ENCODE measurements at places on chromosomes 3 and 15.
A peak's percentile ranks its signal among the peaks of the same experiment; 100 is the strongest.

- no peak for DNase-seq
Observed at GRCh38 chr3:86790884-86791549, 199.9 kb downstream of the VGLL3 start.

GRCh38 chr3:41362638-41363559, 163.6 kb downstream of the CTNNB1 start:
- DNase-seq, result no peak

- peak; percentile 20 for DNase-seq
Observed at GRCh38 chr3:41199866-41200668, 762 bp downstream of the CTNNB1 start.

GRCh38 chr15:90686435-90687218, 30.5 kb upstream of the BLM start:
- peak; percentile 40 for DNase-seq

DNA sequence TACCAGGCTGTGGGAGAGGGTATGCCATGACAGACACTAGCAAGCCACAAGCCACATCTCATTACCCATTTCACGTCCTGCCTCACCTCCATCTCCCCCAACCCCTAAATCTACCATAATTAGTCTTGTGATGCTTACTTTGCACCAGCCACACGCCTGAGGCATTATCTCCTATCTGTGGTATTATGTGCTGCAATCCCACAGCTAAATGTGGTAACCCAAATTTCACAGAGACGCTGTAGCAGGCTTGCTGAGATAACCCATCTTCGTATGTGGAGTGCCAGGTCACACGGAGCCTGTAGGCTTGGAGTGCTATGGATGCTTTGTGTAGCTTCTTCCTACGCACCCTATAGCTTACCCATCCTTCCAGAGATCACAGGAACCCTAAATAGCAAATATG, 256.7 kb upstream of the KCNH8 start:
- DNase-seq, result peak; percentile 10

GRCh38 chr3:196691386-196691785, 20.7 kb downstream of the CEP19 start:
- DNase-seq, result no peak

GRCh38 chr3:186825294-186825821, 17.2 kb upstream of the ADIPOQ start:
- peak; percentile 75 for DNase-seq

DNA sequence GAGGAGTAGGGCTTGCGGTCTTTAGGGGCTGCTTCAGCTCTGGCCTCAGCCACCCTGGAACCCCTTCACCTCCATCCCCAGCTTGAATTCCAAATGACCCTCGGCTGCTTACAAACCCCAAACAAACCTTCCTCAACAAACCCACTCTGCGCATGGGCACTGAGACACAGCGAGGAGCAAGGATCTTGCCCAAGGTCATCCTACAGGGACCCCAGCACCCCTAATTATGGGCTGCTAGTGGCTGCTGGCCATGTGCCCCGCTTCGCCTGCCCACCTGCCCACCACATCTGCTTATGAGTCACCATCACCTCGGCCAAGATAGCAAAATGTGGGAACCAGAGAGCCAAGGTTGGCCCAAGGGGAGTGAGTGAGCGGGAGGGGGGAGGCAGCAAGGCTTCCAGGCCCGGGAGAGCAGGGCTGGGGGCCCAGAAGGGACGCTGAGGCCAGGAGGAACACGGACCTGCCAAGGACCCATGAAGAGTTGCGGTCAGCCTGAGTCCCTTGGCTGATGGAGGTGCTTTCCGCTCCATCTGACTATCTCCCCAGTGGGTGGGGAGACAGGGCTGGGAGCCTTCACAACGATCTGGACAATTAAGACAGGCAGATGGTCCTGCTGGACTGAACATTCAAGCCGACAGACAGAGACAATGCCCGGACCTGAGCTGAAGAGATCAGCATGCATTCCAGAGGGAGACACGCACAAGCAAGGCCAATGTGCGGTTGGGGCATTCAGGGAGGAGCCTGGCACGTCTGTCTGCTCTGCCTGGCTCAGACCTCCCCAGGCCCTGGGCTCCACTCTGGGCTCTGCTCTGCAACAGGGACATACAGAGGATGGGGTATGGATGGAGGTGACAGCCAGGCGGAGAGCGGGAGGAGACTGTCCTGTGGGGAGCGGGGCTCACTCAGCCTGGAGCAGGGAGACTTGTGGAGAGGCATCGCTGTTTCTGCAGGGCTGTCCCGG, 10.8 kb upstream of the GRIP2 start:
- no peak for DNase-seq

- no peak for DNase-seq
Observed at GRCh38 chr15:60616147-60616546, 137.2 kb upstream of the ICE2 start.

DNA sequence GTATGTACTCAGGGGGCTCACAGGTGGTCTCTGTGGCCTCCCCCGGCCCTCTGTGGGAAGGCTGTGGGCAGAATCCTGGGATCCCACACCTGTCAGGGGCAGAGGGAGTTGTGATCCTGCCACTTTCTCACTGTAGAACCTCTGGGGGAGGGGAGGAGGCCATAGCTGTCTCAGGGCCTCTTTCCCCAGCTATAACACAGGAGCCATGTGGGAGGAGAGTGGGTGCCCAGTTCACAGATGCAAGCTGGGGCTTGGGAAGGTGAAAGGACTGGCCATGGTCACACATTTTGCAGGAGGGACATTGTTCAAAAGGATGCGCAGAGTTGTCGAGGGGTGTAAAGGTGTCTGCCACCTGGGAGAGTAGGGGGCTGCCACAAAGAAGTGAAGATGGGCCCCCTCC, 11.7 kb downstream of the MAPKAPK3 start:
- no peak for DNase-seq

DNA sequence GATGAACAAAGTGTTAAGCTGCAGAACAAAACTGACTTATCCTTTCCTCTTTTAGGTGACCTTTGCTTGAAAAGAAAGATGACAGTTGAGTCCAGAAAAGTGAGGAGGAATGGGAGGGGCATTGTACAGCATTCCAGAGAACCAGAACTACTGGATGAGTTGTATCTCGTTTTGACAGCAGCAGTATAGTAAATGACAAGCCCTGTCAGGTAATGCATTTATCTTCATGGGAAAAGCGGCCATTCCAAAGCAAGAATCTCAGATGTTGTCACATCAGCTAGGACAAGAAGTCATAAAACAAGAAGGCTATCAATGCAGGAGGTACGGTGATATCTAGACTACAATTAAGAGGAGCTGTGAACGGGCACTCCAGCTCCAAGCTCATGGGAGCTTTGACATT, 421.5 kb downstream of the MAGI1 start:
- no peak for DNase-seq

- no peak for DNase-seq
Observed at GRCh38 chr3:59782664-59783063, 732.8 kb upstream of the CFAP20DC start.

DNA sequence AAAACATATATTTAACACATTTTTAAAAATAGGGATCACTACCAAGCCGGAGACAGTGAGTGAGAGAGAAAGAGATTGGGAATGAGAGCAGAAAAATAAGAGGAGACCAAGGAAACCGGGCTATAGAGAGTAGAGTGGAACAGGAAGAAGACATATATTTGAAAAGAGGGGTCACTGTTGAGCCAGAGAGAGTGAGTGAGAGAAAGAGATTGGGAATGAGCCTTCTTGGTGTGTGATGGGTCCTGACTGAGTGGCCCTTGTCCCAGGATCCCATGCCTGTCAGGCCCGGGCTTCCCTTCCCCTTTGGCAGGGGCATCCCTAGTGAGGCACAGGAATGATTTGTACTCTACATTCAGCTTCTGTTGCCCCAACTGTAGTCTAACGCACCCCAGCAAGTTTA, 646.6 kb downstream of the NTRK3 start:
- no peak for DNase-seq

GRCh38 chr3:34777386-34777785, 861.9 kb upstream of the ARPP21 start:
- no peak for DNase-seq

DNA sequence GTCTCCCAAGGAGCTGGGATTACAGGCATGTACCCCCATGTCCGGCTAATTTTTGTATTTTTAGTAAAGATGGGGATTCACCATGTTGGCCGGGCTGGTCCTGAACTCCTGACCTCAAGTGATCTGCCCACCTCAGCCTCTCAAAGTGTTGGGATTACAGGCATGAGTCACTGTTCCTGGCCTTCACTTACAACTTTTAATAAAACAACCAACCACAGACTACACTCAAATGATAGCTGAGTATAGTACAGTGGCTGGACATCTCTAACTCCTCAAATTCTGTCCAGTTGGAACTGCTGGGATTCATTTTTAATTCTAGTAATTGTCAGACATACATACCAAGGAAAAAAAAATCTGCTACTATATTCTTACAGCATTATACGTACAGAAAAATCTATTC, 71.0 kb downstream of the PBRM1 start:
- no peak for DNase-seq

DNA sequence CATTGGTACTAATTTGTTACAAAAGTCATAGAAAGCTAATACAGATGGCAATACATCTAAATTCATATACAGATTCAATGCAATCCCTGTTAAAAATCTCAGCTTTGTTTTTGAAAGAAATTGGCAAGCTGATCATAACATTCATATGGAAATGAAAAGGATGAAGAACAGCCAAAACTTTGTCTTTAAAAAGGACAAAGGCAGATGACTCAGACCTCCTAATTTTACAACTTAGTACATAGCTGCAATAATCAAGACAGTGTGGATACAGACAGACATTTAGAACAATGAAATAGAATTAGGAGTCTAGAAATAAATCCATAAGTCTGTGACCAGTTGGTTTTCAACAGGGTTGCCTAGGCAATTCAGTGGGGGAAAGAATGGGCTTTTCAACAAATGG, 63.3 kb downstream of the AQP9 start:
- no peak for DNase-seq

DNA sequence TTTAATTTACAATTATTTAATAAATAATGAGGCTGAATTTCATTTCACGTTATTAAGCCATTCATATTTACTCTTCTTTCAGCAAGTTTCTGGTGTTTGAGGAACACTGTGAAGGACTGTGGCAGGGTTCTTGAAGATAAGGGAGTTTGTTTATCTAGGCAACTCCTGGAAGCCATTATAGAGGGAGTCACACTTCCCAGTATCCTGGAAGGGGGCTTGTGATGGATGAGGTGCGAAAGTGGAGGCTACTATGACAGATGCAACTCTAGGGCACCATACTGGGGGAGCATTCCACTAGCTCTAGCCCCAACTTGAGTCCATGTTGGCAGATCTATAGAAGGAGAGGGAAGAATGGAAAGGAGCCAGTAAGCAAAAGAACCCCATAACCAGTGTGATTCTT, 14.4 kb downstream of the CNOT10 start:
- DNase-seq, result no peak

GRCh38 chr3:99781761-99782160, 35.9 kb upstream of the CMSS1 start:
- DNase-seq, result no peak

GRCh38 chr3:76083992-76084391, 298.6 kb upstream of the ZNF717 start:
- no peak for DNase-seq

DNA sequence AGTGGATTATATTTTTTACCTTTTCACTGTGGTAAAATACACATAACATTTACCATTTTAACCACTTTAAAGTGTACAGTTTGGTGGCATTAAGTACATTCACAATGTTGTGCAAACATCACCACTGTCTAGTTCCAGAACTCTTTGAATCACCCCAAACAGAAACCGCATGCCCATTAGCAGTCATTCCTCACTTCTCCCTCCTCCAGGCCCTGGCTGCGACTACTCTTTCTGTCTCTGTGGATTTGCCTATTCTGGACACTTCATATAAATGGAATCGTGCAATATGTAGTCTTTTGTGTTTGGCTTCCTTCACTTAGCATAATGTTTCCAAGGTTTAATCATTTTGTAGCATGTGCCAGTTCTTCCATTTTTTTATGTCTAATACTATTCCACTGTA, 409.8 kb downstream of the NTRK3 start:
- DNase-seq, result no peak

GRCh38 chr15:40458495-40459371, 12.1 kb upstream of the CHST14 start:
- DNase-seq, result no peak

GRCh38 chr3:156334841-156335545, 214.6 kb downstream of the KCNAB1 start:
- DNase-seq, result no peak

DNA sequence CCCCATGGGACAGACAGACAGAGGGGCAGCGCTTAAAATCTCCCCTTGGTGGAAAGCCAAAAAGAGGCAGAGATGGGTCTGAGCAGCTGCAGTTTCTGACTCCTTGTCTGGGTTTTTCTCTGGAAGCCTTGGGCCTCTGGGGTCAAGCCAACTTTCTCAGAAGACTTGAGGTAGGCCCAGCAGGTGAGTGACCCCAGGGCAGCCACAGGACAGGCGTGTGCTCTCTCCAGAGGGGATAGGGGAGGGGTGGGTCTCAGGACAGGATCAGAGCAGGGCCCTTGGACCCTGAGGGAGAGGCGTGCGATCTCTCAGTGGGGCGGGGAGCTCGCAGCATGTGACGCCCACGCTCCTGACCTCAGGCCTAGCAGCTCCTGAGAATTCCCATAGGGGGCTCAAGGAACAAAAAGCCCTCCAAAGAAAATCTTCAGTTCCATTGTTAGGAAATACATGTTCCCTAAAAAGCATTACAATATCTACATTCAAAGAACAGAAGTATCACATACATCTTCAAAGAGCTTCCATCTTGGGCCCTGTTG, 34.6 kb upstream of the DUSP7 start:
- no peak for DNase-seq

GRCh38 chr3:56761887-56762651, 39.7 kb downstream of the ARHGEF3 start:
- no peak for DNase-seq

DNA sequence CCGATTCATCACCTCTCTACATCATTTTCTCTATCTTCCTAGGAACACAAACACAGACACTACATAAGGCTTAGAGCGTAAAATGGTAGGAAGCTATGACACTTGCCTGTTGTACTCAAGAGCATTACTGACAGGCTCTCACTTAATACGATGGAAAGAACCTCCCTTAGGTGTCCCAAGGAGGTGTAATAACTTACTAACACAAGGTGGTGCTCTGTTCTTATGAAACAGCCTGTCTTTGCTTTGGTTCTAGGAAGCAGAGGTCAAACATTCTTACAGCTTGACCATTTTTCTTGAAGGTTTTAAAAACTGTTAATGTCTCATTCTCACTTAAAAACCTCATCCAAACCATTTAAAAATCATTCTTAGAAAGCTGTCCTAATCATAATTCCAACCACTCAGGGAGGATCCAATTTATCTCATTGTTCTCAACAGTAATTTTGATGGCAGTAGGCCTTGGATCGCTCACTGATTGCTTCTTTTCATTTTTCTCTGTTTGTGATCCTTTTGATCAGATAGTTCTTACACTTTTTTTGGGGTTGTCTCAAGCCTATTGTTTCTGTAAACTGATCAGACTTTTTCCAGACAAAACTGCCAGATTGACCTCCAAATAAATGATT, 317.8 kb upstream of the AGTR1 start:
- no peak for DNase-seq

DNA sequence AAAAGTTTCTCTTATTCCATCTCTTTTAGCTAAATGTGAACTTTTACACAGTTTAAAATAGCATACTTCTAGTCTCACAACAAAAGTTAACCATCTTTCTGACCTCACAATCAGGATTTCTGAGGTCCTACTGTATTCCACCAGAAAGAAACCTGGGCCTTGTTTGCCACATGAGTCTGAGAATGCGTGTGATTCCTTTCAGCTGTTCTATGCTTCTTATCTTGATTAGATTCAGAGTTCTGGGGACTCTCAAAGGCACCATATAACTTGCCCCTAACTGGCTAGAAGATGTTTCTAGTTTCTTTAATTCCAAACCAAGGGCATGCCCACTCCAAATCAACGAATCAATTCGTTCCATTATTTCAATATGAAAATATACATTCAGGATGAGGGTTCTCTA, 131.1 kb downstream of the ATP8B4 start:
- no peak for DNase-seq

GRCh38 chr3:142210144-142210543, 15.2 kb downstream of the GK5 start:
- DNase-seq, result no peak
